ENCODE measurements at places on chromosomes 2 and 18.

- no peak for DNase-seq
Measured at GRCh38 chr2:99637159-99637697, 147.4 kb upstream of the REV1 start.

DNA sequence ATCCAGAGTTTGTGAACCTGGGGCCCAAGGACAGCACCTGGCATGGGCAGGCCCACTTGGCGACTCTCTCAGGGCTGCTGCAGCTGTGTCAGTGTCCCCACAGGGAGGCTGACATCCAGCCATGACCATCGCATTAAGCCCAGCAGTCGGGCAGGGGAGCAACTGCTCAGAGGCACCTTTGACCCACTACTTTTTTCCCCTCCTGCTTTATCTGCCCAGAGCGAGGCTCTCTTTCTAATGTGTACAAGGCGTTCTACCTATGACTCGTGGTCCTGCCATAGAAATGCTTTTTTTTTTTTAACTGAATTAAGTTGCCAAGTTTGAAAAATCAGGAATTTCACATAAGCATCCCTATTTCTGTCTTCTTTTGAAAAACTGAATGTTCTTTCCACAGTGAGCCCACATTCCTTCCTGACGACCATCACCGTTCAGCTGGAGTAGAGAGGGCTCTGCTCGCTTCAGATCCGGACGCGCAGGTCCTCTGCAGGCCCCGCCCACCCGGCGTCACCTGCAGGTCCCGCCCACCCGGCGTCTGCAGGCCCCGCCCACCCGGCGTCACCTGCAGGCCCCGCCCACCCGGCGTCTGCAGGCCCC, 403 bp upstream of the CLUL1 start:
- no peak for DNase-seq

DNA sequence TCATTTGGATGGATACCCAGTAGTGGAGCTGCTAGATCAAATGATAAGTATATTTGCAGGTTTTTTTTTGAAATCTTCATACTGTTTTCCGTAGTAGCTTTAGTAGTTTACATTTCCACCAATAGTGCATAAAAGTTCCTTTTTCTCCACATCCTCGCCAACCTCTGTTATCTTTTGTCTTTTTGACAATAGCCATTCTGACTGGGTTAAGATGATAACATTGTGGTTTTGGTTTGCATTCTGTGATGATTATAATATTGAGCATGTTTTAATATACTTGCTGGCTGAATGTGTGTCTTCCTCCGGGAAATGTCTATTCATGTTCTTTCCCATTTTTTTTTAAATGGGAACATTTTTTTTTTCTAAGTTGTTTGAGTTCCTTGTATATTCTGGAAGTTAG, 260.0 kb downstream of the GULP1 start:
- no peak for DNase-seq

DNA sequence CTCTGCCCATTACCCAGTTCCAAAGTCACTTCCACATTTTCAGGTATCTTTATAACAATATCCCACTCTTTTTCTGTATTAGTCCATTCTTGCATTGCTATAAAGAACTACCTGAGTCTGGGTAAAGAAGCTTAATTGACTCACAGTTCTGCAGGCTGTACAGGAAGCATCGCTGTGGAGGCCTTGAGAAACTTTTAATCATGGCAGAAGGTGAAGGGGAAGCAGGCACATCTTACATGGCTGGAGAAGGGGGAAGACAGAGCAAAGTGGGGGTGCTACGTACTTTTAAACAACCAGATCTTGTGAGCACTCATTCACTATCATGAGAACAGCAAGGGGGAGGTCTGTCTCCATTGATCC, 85.4 kb upstream of the MAP4K3 start:
- DNase-seq = no peak

GRCh38 chr2:47516360-47517104, 113.6 kb downstream of the MSH2 start:
- no peak for DNase-seq

DNA sequence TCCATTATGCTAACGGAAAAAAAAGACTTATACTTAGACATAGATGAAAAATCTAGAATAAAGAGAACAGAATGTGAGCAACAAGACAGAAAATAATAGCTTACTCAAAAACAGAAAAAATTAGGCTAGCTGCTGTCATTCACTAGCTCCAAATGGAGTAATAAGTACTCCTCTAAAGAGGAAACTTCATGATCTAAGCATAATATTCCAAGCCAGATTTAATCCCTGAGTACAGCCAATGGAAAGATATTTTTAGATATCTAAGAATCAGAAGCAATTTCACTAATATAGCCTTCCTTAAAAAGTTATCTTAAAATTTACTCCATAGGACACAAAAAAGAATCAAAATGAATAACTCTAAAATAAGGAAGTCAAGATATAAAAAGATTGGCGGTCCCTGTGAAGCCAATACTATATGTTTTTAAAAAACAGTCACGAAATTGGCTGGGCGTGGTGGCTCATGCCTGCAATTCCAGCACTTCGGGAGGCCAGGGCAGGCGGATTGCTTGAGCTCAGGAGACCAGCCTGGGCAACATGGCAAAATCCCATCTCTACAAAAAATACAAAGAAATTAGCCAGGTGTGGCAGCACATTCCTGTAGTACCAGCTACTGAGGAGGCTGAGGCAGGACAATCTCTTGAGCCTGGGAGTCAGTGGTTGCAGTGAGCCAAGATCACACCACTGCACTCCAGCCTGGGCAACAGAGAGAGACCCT, 123.2 kb upstream of the BCL2L11 start:
- no peak for DNase-seq

- DNase-seq = no peak
Measured at GRCh38 chr18:45553723-45554388, 61.4 kb upstream of the SLC14A2 start.

- no peak for DNase-seq
Measured at GRCh38 chr18:56615738-56616520, 22.5 kb downstream of the TXNL1 start.

- no peak for DNase-seq
Measured at GRCh38 chr2:65479524-65479923, 47.1 kb upstream of the SPRED2 start.

- no peak for DNase-seq
Measured at GRCh38 chr2:49296107-49296867, 142.0 kb upstream of the FSHR start.

- DNase-seq = no peak
Measured at GRCh38 chr2:47799031-47799609, 16.2 kb downstream of the MSH6 start.

- no peak for DNase-seq
Measured at GRCh38 chr2:203237346-203238238, 1.2 kb upstream of the CYP20A1 start.

GRCh38 chr2:154914561-154914960, 216.1 kb downstream of the KCNJ3 start:
- DNase-seq = no peak

- no peak for DNase-seq
Measured at GRCh38 chr2:7795778-7796563, 878.8 kb downstream of the RNF144A start.

- DNase-seq = no peak
Measured at GRCh38 chr2:30766666-30767065, 40.6 kb downstream of the CAPN13 start.

DNA sequence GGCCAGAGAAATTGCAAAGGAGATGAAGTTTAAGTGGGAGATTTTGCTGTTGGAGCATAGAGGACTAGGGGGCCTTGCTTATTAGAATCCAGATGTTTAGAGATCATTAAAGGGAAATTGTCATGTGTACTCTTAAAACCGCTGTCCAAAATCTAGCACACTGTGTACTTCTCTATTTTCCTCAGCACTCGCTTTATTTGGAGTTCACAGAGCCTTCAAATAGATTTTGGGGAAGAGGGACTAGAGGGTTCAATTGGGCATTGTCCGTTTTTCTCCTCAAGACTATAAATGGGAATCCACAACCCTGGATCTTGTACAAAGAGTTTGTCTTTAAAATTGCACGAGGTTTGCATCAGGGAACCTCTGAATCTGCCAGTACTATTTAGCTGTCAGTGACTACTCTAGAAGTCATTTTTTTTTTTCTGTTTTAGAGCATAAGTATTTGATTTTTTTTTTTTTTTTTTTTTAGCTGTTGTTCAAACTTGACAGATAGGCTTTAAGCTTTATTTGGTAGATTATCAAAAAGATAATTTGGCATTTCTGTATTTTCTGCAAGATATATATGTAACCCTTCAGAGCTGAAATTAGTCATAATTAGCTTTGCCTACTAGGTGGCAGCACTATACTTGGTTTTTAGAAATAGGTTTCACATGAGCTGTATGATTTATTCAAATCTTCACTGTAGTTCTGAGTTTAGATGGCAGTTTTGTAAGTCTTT, 14.2 kb downstream of the PMS1 start:
- DNase-seq = no peak

GRCh38 chr18:34345738-34346137, 121.0 kb upstream of the NOL4 start:
- no peak for DNase-seq

DNA sequence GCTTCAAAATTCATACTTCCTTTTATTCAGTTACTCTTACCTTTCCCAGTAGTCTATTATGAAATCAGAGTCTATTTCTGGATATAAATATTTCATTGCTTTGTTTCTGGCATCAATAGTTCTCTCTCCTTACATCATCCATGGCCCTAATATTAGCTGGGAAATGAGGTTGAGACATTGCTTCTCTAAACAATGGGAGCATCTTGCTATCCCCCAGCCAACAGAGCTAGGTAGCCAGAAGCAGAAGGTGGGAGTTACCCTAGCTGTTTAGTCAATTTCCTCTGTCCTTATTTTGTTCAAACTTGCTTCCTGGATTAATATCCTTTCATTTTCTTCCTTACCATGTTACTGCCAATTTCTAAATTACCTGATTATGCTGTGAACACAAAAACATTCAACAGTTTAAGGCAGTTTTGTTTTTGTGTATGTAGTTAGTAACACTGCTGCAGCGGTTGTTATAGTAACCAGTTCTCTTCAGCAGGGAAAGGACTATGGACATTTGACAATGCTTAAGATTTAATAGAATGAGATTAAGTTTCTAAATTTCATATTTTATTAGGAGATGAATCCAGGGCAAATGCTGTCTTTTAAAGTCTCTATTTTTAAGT, 160.5 kb upstream of the KCNJ3 start:
- DNase-seq = no peak

- peak; percentile 13 for DNase-seq
Measured at GRCh38 chr2:240060977-240061591, 7.8 kb upstream of the OR6B3 start.

GRCh38 chr18:54769526-54770464, 58.5 kb upstream of the RAB27B start:
- no peak for DNase-seq

- no peak for DNase-seq
Measured at GRCh38 chr2:130327703-130328527, 14.8 kb upstream of the IMP4 start.

- no peak for DNase-seq
Measured at GRCh38 chr2:109348190-109348589, 219.2 kb downstream of the SH3RF3 start.

DNA sequence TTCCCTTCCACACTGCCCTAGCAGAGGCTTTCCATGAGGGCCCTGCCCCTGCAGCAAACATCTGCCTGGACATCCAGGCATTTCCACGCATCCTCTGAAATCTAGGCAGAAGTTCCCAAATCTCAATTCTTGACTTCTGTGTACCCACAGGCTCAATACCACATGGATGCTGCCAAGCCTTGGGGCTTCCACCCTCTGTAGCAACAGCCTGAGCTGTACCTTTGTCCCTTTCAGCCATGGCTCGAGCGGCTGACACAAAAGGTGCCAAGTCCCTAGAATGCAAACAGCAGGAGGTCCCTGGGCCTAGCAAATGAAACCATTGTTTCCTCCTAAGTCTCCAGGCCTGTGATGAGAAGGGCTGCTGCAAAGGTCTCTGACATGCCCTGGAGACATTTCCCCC, 744.5 kb upstream of the LINC00305 start:
- no peak for DNase-seq

DNA sequence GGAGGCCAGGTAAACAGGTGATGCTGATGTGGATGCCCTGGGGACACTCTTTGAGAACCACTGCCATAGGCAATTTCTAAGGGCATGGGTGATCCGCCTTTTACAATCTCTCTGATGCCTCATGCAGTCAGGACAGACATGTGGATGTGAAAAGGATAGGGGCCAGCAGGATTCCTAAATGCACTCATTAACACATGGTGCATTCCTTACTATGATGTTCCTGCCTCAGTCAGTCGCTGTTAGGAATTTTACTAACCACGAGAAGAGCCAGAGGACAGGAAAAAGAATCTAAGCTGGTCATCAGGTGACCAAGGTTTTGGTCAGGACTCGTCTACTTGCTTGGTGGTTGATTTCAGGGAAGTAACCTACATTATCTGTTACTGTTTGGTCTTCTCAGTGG, 191.0 kb downstream of the ARL4C start:
- DNase-seq = no peak

GRCh38 chr2:44934983-44935728, 6.3 kb upstream of the SIX3 start:
- DNase-seq = no peak

DNA sequence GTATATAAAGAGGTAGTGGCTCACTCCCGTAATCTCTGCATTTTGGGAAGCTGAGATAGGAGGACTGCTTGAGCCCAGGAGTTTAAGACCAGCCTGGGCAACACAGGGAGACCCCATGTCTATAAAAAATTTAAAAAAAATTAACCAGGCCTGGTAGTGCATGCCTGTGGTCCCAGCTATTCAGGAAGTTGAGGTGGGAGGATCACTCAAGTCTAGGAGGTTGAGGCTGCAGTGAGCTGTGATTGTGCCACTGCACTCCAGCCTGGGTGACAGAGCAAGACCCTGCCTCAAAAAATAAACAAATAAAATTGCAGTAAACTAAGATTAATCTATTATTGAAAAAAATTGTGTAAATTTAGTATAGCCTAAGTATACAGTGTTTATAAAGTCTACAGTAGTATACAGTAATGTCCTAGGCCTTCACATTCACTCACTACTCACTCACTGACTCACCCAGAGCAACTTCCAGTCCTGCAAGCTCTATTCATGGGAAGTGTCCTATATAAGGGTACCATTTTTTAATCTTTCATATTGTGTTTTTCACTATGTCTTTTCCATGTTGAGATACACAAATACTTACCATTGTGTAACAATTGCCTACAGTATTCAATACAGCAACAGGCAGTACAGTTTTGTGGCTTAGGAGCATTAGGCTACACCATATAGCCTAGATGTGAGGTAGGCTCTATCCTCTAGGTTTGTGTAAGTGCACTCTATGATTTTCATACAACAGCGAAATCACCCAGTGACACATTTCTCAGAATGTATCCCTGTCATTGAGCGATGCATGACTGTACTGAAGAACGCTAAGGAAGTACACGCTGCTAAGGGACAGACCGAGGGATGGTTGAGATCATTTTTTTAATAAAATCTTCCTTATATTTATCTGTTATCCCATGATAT, 10.4 kb upstream of the MAP4K3 start:
- no peak for DNase-seq

- DNase-seq = no peak
Measured at GRCh38 chr2:231743376-231744116, 35.2 kb downstream of the PTMA start.

GRCh38 chr18:47915229-47915628, 15.2 kb downstream of the SMAD2 start:
- DNase-seq = no peak

GRCh38 chr18:68735483-68736343, 20.8 kb upstream of the TMX3 start:
- no peak for DNase-seq
